Esophagus squamous epithelium (tissue), 5 donors: ENCODE measurements at places on chromosomes 13 and 19.

DNA sequence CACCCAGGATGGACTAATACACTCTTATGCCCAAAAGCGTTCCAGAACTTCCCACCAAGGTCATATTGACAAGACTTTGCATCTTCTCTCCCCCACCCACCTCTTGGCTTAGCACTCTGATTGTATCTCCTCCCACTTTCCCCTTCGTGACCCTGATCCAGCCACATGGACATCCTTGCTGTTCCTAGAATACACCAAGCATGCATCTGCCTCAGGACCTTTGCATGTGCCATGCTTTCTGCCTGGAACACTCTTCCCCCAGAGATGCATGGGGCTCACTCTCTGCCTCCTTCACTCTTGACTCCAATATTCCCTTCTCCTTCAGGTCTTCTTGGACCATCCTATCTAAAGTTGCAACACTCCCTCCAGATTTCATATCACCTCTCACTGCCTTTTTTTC is 16.2 kb upstream of the LAIR1 start:
- no peak for DNase-seq

DNA sequence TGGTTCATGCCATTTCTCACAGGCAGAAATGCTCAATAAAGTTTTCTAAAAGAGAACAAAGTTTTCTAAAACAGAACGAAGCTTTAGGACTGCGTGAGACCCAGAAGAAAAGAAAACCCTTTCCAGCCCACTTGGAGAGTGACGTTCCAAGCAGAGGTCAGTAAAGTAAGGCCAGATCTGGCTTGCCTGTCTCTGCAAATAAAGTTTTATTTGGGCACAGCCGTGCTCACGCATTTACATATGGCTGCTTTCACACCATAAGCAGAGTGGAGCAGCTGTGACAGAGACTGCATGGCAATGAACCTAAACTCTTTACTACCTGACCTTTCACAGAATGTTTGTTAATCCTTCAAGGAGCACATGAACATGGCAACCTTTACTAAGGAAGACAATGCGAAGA is 23.6 kb downstream of the IRS2 start:
- DNase-seq: no peak

DNA sequence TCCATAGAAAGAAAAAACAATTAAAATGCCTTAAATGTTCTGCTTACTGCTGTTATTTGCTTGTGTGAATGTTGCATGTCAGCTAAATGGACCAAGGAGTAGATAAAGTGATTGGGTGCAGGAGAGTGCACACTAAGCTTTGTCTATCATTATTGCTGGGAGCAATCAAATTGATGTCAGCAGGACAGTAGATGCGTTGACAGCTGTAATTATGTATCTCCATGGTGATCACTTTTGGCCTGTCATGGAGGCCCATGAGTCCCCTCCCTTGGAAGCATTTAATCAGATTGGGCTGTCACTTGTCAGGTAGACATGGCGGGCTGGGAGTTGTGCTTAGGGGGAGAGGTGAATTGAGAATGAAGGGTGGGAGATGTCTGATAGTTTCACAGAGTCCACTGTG is 215.3 kb downstream of the PCCA start:
- no peak for DNase-seq

DNA sequence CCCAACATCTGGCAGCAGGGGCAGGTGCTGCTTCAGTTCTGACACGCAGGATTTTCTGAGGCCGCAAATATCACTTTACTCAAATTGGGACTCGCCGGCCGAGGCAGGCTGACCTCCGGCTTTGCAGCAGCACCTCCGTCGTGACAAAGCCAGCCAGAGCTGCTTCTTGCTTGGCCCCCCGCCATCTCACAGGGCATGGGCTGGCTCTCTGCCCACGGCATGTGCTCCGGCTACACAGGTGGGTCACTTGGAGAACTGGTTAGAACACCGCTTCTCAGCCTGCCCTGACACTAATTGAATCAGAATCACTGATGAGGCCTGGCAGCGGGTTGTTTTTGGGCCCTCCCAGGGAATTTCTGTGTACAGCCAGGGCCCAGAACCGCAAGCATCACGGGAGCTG is 112.3 kb downstream of the SLC7A1 start:
- no peak for DNase-seq

GRCh38 chr19:57807541-57807940 is 7.2 kb downstream of the ZNF552 start:
- no peak for DNase-seq

DNA sequence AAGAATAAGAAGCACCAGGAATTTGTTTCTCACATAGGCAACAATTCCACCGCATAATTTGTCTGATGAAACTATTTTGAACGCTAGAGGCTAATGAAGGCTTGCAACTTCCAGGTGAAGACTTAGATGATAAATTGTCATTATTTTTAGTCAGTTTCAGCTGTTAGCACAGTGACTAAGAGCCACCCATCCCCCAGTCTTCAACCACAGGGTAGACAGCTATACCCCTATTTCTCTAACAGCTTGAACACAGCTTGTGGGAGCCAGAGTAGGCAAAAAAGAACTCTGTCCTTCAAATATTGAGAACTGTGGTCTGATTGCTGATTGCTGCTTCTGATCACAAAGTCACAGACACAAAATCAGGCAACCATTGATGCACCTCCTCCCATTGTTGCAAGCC is 1124.8 kb upstream of the PRR20A start:
- no peak for DNase-seq

GRCh38 chr13:49217962-49218492 is 2.1 kb upstream of the MLNR start:
- no peak for DNase-seq

- DNase-seq: no peak
Observed at GRCh38 chr13:27182844-27183497, 11.4 kb upstream of the USP12 start.

DNA sequence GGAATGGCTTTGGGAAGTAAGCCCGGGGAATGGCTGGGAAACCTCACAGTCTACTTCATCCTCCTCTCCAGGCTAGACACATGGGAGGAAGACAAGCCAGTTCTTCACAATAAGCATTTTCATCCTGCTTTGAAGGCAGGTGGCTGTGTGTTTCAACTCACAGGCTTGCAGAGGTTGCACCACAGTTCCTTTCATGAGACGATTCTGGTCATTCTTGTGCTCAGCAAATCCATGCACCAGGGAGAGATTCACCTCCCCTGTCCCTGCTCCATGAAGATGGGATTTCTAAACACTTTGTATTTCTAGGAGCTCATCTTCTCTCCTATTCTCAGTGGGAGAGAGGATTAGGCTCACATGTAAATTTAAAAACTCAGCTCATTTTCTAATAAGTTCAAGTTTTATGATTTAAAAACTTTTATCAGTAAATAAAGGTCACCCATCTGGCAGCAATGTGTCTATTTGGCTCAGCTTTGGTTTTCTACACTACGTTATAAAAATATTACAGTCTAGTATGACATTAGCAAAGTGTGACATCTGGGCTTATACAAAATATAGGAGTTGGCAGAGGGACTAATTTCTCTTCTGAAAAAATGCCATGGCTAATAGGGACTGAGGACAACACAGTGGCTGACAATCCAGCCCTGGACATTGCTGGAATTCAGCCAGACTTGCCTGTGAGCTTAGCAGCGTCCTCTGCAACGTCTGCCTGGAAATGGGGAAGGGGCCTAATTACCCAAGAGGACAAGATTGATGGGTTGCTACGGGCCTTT is 283.2 kb upstream of the SLC10A2 start:
- DNase-seq: no peak

- no peak for DNase-seq
Observed at GRCh38 chr13:110422913-110423688, 116.0 kb downstream of the COL4A2 start.

DNA sequence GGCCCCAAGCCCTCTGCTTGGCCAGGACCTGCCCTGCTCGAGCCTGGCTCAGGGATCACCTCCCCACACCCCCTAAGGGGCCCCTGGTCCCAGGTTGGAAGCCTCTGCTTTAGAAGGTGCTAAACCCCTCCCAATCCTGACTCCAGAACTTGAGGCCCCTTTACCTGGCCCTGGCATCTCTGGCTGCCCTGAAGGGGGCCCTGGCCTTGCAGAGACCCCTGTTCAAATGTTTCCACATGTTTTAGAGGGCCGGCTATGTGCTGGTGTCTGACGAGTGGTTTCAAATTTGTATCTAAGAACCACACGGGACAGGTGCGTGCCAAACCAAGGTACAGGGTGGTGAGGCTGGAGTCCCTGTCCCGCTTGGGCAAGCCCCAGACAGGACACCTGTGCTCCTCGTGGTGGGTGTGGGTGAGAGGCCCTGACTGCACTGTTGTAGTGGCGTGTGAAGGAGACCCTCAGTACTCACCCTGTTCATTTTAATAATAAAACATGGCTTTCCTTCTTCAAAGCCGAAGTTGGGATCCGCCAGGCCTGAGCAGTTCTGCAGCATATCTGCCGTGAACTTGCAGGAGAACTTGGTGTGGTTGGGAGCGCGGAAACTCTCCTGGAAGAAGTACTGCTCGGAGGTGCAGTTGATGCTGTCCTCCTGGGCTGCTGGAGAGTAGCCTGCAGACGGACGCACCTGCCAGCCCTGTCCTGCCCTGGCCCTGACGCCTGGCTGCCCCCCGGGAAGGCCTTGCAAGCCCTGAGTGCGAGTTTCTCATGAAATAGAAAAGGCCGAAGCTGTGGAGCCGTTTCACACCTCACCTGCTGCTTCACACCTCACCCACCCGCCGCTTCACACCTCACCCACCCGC is 5.4 kb downstream of the ATP4B start:
- no peak for DNase-seq

- DNase-seq: no peak
Observed at GRCh38 chr19:7868671-7869452, 5.3 kb downstream of the PRR36 start.

DNA sequence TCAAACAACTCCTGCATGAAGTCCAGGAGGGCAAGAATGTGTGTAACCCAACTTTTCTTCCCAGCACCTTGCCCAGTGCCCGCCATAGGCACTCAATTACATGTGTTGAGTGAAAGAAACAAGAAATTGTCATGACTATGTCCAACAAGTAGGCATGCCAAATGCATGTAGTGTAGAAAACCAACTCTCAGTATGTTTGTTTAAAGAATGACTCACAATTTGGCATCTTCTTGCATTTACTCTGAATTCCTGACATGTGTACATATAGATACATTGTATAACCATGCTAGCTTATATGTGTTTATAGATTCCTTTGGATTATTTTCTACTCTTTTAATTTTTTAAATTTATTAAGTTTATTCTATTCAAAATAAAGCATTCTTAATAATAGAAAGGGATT is 305.0 kb downstream of the EFNB2 start:
- no peak for DNase-seq

GRCh38 chr13:38636761-38637160 is 50.1 kb upstream of the FREM2 start:
- no peak for DNase-seq
